Large intestine (tissue), 12 donors: ENCODE measurements at places on chromosomes 3 and 15. TPM values are rescaled to one million over a fixed set of nuclear protein-coding genes. Genes with fewer than 3 reads are reported as not detected.
A peak's percentile ranks its signal among the peaks of the same experiment; 100 is the strongest.

Gene CISH
- polyA plus RNA-seq = 47.8 TPM

Gene IQCB1
- 33.7 TPM for polyA plus RNA-seq

- H3K36me3 ChIP-seq = peaks cover 8% of the 10 kb centered on the region
- H3K4me1 ChIP-seq = peaks cover 38% of the 10 kb centered on the region
- no peaks in the 10 kb centered on the region for H3K27me3 ChIP-seq
- H3K27ac ChIP-seq = peak overlapping the region; percentile 76
These were observed 52.0 kb downstream of the CMSS1 start for GRCh38 chr3:99869621-99870020.

GRCh38 chr3:54835701-54836100, 92.2 kb downstream of the LRTM1 start:
- DNase-seq = no peak
- no peaks in the 10 kb centered on the region for H3K36me3 ChIP-seq
- H3K4me3 ChIP-seq = no peak overlapping the region

Gene NR2F2
- polyA plus RNA-seq = 27.7 TPM

GRCh38 chr3:9330166-9330703, 32.6 kb upstream of the THUMPD3 start:
- no peak for DNase-seq
- no peak overlapping the region for H3K4me3 ChIP-seq
- H3K27ac ChIP-seq = no peak overlapping the region
- H3K27me3 ChIP-seq = no peaks in the 10 kb centered on the region

GRCh38 chr3:124229420-124229819, 237.5 kb upstream of the ROPN1 start:
- H3K27ac ChIP-seq = no peak overlapping the region
- peaks cover 7% of the 10 kb centered on the region for H3K27me3 ChIP-seq
- no peaks in the 10 kb centered on the region for H3K4me1 ChIP-seq
- no peaks in the 10 kb centered on the region for H3K36me3 ChIP-seq

GRCh38 chr15:22927761-22928160, 52.4 kb downstream of the CYFIP1 start:
- DNase-seq = no peak
- no peaks in the 10 kb centered on the region for H3K27me3 ChIP-seq
- no peak overlapping the region for H3K4me3 ChIP-seq
- peaks cover 39% of the 10 kb centered on the region for H3K36me3 ChIP-seq

Gene VPS13C
- polyA plus RNA-seq = 61.6 TPM

Gene CPNE4
- 2.9 TPM for polyA plus RNA-seq

DNA sequence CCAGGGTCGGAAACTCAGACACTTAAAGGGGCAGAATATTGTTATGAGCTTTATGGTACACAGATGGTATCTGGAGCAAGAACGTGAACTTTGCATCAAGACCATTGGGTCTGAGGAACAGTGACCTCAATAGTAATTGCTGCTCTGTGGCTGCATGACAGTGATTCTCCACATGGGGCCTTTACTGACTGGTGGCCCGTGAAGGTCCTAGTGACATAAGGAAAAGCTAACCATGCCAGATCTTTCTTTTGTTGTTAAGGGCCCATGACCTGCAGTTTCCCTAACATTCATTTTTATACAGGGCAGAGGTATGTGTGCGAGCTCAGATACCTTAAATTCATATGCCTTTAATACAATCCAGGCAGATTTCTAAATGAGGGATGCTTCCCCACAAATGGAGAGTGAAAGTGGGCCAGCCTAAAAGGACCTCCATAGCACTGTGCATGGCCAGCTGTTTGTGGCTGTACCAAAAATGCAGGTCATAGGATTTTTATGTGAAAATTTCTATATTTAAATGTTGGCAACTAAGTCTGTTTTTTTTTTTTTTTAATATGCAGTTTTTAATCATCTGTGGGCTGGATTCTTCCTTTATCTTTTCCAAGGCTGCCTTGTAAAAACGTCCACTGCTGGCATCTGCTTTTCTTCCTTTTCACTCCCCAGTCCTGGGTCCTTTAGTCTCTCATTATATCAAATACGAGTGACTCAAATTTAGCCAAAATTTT, 188.0 kb upstream of the IL12A start:
- no peaks in the 10 kb centered on the region for H3K36me3 ChIP-seq
- peak; percentile 41 for DNase-seq
- H3K4me3 ChIP-seq = no peak overlapping the region
- peak overlapping the region; percentile 18 for H3K27ac ChIP-seq

Gene GRAMD1C
- polyA plus RNA-seq = 14.4 TPM

Gene CCR8
- 0.09 TPM for polyA plus RNA-seq

Gene SLC22A14
- 0.13 TPM for polyA plus RNA-seq

DNA sequence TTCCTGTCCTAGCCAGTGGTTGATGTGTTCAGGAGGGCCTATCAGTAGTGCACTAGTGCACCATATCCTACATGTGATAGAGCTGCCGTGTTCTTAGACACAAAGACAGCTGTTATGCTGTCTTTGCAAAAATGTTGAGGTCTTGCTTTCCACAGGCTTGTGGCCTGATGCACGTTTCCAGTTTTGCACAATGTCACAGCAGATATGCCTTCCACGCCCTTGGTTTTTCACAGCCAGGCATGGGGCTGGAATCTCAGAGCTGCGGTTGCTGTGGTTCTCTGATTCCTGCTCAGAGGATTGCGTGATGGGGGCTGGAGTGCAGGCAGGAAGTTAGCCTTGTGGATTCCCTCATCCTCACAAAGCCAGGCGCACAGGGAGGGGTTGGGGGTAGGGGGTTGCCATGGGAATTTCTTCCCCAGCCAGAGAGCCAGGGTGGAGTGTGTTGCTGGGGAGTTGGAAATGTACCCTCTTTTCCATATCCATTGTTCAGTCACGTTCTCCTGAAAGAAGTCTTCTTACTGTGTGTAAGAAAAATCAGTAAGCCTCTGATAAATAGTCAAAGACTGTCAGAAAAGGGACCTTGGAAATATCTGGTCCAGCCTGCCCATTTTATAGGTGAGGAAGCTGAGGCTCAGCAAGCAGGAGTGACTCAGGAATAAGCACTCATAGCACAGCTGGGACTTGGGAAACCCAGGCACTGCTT, 79.4 kb downstream of the SMAD3 start:
- H3K36me3 ChIP-seq = peaks cover 4% of the 10 kb centered on the region
- H3K4me1 ChIP-seq = peaks cover 47% of the 10 kb centered on the region
- H3K4me3 ChIP-seq = no peak overlapping the region
- no peak overlapping the region for H3K27ac ChIP-seq
- H3K27me3 ChIP-seq = no peaks in the 10 kb centered on the region

DNA sequence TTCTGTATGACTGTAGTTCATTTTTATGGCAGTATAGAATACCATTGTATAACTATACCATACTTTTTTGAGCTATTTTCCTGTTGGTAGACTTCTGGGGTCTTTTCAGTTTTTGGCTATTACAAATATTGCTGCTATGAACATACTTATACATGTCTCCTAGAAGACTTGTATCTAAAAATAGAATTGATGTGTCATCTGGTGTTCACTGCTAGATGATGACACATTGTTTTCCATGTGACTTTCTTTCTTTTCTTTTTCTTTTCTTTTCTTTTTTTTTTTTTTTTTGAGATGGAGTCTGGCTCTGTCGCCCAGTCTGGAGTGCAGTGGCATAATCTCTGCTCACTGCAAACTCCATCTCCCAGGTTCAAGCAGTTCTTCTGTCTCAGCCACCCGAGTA, 69.8 kb downstream of the SH3GL3 start:
- no peak for DNase-seq
- no peaks in the 10 kb centered on the region for H3K27me3 ChIP-seq
- H3K4me1 ChIP-seq = no peaks in the 10 kb centered on the region

DNA sequence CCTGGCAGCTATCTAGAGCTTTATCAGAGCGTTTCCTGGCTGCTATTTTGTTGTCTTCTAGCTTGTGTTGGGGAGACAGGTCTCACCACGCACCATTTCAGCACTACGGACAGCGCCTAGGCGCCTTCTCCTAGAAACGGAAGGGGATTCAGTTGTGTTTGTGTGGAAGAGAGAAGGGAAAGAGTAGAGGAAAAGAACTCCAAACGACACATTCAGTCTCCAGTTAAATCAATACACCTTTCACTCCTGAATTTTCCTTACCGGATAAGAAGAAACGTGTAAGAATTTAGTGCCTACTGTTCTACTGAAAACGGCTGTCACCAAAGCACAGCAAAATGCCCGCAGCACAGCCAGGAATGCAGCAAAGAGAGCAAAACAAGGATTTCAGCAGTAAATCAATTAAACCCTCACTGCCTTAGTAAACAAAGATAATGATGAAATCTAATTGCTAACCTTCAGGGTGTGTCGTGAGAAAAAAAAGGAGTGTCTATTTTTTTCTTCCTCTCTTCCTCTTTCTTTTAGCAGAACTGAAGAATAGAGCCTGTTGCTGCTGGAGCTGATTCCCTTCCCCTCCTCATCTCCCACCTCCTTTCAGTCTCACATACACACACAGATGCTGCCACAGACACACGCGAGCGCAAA, 412 bp upstream of the CTXN2 start:
- DNase-seq = peak; percentile 65
- no peaks in the 10 kb centered on the region for H3K36me3 ChIP-seq
- no peaks in the 10 kb centered on the region for H3K4me1 ChIP-seq

DNA sequence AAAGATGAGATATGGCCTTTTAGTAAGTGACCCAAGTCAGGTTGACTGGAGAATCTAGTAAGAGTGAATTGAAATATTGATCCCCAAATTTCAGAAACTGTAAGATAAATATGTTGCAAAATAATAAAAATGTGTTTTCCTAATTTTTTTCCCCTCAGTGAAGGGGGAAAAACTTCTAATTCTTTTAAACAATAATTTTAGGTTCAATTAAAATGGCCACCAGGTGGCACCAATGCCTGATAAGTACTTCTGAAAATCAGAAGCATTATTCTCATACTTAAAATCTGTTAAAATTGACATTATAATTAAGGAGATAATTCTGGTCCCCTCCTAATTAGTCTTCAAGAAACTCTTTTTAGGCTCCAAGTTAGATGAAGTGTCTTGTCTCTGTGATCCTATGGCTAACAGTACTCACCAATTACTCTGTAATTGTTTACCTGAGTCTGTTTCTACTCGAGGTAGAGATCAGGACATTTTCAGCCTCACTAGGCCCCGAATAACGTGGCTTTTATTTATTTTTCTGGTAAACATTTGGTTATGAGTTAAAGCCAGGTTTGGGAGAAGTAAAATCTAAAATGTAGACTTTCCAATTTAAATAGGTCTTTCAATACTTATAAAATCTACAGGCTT, 52.6 kb downstream of the NMD3 start:
- H3K27me3 ChIP-seq = no peaks in the 10 kb centered on the region
- no peak overlapping the region for H3K4me3 ChIP-seq
- H3K27ac ChIP-seq = no peak overlapping the region
- no peaks in the 10 kb centered on the region for H3K4me1 ChIP-seq

- DNase-seq = peak; percentile 92
- H3K4me1 ChIP-seq = peaks cover 26% of the 10 kb centered on the region
- H3K27ac ChIP-seq = peak overlapping the region; percentile 84
- H3K27me3 ChIP-seq = no peaks in the 10 kb centered on the region
- H3K36me3 ChIP-seq = no peaks in the 10 kb centered on the region
These were observed 461 bp upstream of the FAH start for GRCh38 chr15:80152180-80152895.

- no peaks in the 10 kb centered on the region for H3K36me3 ChIP-seq
- no peak overlapping the region for H3K4me3 ChIP-seq
- DNase-seq = no peak
- no peaks in the 10 kb centered on the region for H3K4me1 ChIP-seq
These were observed 126.2 kb upstream of the C2CD4B start for GRCh38 chr15:62291262-62291661.

DNA sequence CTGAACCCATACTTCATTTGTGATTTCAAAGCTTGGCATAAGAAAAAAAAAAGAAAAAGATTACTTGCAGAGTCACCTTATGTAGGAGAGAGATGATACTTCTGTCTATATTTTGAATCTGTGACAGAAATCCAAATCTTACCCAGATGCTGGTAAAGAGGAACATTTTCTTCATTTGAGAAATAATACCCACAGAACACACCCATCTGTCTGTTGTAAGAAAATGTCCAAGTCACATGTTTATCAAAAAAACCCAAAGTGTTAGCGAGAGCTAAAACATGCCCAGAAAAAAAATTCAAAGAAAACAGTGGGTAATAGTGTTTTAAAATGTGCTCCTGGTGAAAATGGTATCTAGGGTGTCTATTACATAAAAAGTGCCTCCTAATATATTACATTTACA, 18.0 kb upstream of the RAP2B start:
- no peaks in the 10 kb centered on the region for H3K27me3 ChIP-seq
- DNase-seq = no peak
- no peaks in the 10 kb centered on the region for H3K36me3 ChIP-seq
- H3K27ac ChIP-seq = no peak overlapping the region
- peaks cover under 1% of the 10 kb centered on the region for H3K4me1 ChIP-seq

GRCh38 chr15:81003097-81003350, 2.3 kb downstream of the TLNRD1 start:
- no peaks in the 10 kb centered on the region for H3K4me1 ChIP-seq
- H3K27me3 ChIP-seq = no peaks in the 10 kb centered on the region
- no peak overlapping the region for H3K27ac ChIP-seq
- peaks cover 7% of the 10 kb centered on the region for H3K36me3 ChIP-seq
- DNase-seq = no peak

- peaks cover 4% of the 10 kb centered on the region for H3K36me3 ChIP-seq
- H3K27ac ChIP-seq = no peak overlapping the region
- peaks cover 4% of the 10 kb centered on the region for H3K4me1 ChIP-seq
- no peak for DNase-seq
- no peaks in the 10 kb centered on the region for H3K27me3 ChIP-seq
These were observed 21.1 kb upstream of the PDE8A start for GRCh38 chr15:84960391-84961113.

- H3K4me3 ChIP-seq = no peak overlapping the region
- peaks cover 34% of the 10 kb centered on the region for H3K4me1 ChIP-seq
- no peak overlapping the region for H3K27ac ChIP-seq
- DNase-seq = no peak
- H3K27me3 ChIP-seq = no peaks in the 10 kb centered on the region
These were observed 82.1 kb downstream of the GTF2E1 start for GRCh38 chr3:120824613-120825012.

GRCh38 chr3:16190704-16191103, 16.2 kb downstream of the GALNT15 start:
- no peaks in the 10 kb centered on the region for H3K36me3 ChIP-seq
- H3K27ac ChIP-seq = no peak overlapping the region
- H3K4me1 ChIP-seq = no peaks in the 10 kb centered on the region

Gene NR2C2
- polyA plus RNA-seq = 51.0 TPM

- H3K27me3 ChIP-seq = no peaks in the 10 kb centered on the region
- no peak overlapping the region for H3K4me3 ChIP-seq
- H3K36me3 ChIP-seq = no peaks in the 10 kb centered on the region
- H3K27ac ChIP-seq = no peak overlapping the region
- no peak for DNase-seq
These were observed 8.6 kb downstream of the PODXL2 start for GRCh38 chr3:127637546-127637945.

DNA sequence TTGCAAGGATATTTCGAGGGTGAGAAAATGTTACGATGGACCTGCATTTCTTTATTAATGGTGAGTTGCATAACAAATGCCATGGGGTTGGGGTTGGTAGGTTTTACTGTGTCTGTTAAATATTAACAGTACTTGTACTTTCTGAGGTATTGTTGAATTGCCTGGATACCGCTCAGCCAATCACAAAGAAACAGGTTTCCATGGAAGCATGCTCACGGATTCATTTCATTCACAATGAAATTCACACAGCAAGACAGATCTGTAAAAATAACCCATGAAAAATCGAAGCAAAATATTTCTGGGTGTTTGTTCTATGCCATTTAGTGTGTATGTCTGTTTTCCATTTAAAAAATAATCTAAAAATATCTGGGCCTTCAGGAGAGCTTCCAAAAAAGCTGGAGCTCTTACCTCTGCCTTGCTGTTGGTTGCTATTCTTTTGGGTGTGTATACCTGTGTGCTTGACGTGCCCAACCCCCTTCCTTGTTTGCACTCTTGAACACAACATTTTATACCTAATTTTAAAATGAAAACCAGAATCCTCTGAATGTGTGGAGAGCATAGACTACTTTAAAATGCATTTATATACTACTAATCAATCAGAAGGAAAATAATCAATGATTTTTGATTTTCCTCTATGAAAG, 479.8 kb upstream of the TBL1XR1 start:
- H3K36me3 ChIP-seq = no peaks in the 10 kb centered on the region
- H3K4me3 ChIP-seq = no peak overlapping the region
- peaks cover 6% of the 10 kb centered on the region for H3K4me1 ChIP-seq
- H3K27me3 ChIP-seq = no peaks in the 10 kb centered on the region

Gene KCNMB3
- polyA plus RNA-seq = 5.0 TPM
